Mesothelial cell of epicardium (in vitro differentiated cells): ENCODE measurements at places on chromosomes 11 and 22.

- no peak overlapping the region for H3K4me3 ChIP-seq
- H3K36me3 ChIP-seq = no peaks in the 10 kb centered on the region
- peaks cover 2% of the 10 kb centered on the region for H3K4me1 ChIP-seq
These were observed 8.6 kb upstream of the C11orf96 start for GRCh38 chr11:43933608-43934551.

GRCh38 chr11:47331454-47332302, 20.8 kb downstream of the MYBPC3 start:
- H3K27ac ChIP-seq = no peak overlapping the region
- H3K36me3 ChIP-seq = peaks cover 12% of the 10 kb centered on the region
- DNase-seq = no peak
- no peaks in the 10 kb centered on the region for H3K27me3 ChIP-seq

GRCh38 chr22:23220485-23221350, 40.4 kb downstream of the BCR start:
- H3K36me3 ChIP-seq = no peaks in the 10 kb centered on the region
- no peak overlapping the region for H3K4me3 ChIP-seq
- no peaks in the 10 kb centered on the region for H3K27me3 ChIP-seq
- no peak for DNase-seq

GRCh38 chr11:66112601-66113499, 42.8 kb downstream of the PACS1 start:
- DNase-seq = no peak
- peaks cover 47% of the 10 kb centered on the region for H3K4me1 ChIP-seq
- peak overlapping the region; percentile 78 for H3K27ac ChIP-seq
- no peaks in the 10 kb centered on the region for H3K27me3 ChIP-seq
- no peak overlapping the region for H3K4me3 ChIP-seq
- no peaks in the 10 kb centered on the region for H3K36me3 ChIP-seq

- no peak overlapping the region for H3K4me3 ChIP-seq
- no peak overlapping the region for H3K27ac ChIP-seq
- no peaks in the 10 kb centered on the region for H3K36me3 ChIP-seq
- H3K4me1 ChIP-seq = peaks cover 47% of the 10 kb centered on the region
- H3K27me3 ChIP-seq = no peaks in the 10 kb centered on the region
These were observed 13.2 kb upstream of the TSKU start for GRCh38 chr11:76769645-76770586.

GRCh38 chr11:67387069-67387468, 4.7 kb upstream of the RAD9A start:
- no peak overlapping the region for H3K4me3 ChIP-seq
- no peak for DNase-seq
- H3K36me3 ChIP-seq = no peaks in the 10 kb centered on the region
- no peak overlapping the region for H3K27ac ChIP-seq
